CD8-positive, alpha-beta memory T cell (primary cell): ENCODE measurements at places on chromosomes 16 and 17. TPM values are rescaled to one million over a fixed set of nuclear protein-coding genes. Genes with fewer than 3 reads are reported as not detected.
A peak's percentile ranks its signal among the peaks of the same experiment; 100 is the strongest.

The CDC42EP4 gene
- total RNA-seq, result 0.55 TPM

The SLFN14 gene
- total RNA-seq, result 0.16 TPM

The GNG13 gene
- not detected for total RNA-seq

The MAPK8IP3 gene
- total RNA-seq, result 57.1 TPM

The TSNAXIP1 gene
- total RNA-seq, result 1.5 TPM

The MPV17L gene
- total RNA-seq, result 0.71 TPM

DNA sequence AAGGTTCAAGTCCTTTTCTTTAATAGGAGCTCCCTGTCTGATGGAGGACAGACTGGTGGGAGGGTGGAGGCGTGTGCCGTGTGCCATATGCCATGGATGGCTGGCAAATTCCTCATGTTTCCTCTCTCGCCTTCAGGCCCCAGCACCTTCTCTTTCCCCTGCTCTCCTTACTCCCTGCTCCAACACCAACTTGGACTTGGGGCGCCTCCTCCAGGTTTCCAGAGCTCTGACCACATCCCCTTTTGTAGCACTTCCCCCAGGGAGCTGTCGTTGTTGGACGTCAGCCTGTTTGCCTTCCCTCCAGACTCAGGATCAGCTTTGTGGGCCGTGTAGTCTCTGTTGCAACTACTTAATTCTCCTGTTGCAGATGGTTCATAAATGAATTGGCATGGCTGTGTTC is 30.7 kb downstream of the TMC7 start:
- H3K27me3 ChIP-seq, result no peaks in the 10 kb centered on the region
- DNase-seq, result no peak
- H3K27ac ChIP-seq, result no peak overlapping the region

GRCh38 chr16:63057341-63057740 is 1021.1 kb upstream of the CDH8 start:
- H3K4me1 ChIP-seq, result no peaks in the 10 kb centered on the region
- DNase-seq, result no peak
- H3K27ac ChIP-seq, result no peak overlapping the region
- no peaks in the 10 kb centered on the region for H3K36me3 ChIP-seq
- H3K27me3 ChIP-seq, result no peaks in the 10 kb centered on the region

DNA sequence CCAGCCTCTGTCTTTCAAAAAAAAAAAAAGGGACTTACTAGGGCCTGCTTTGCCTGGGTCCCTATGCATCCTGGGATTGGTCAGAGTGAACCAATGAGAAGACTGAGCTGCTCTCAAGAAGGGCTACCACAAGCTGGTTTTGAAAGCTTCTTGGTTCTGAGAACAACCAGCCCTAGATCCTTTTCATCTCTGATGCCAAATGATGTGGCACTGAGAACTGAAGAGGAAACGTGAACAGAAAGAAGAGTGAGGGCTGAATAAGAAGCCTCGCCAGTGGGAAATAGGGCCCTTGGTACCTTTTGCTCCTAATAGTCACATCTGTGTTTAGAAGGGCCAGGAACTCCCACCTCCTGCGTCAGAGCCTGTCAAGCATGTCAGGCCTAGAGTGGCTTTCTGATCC is 10.7 kb downstream of the TACO1 start:
- DNase-seq, result no peak
- H3K27me3 ChIP-seq, result no peaks in the 10 kb centered on the region
- no peak overlapping the region for H3K27ac ChIP-seq
- H3K36me3 ChIP-seq, result peaks cover 21% of the 10 kb centered on the region

- H3K27ac ChIP-seq, result no peak overlapping the region
- peak; percentile 33 for DNase-seq
- H3K27me3 ChIP-seq, result no peaks in the 10 kb centered on the region
Observed at GRCh38 chr17:16407911-16408588, 7.3 kb upstream of the TRPV2 start.

DNA sequence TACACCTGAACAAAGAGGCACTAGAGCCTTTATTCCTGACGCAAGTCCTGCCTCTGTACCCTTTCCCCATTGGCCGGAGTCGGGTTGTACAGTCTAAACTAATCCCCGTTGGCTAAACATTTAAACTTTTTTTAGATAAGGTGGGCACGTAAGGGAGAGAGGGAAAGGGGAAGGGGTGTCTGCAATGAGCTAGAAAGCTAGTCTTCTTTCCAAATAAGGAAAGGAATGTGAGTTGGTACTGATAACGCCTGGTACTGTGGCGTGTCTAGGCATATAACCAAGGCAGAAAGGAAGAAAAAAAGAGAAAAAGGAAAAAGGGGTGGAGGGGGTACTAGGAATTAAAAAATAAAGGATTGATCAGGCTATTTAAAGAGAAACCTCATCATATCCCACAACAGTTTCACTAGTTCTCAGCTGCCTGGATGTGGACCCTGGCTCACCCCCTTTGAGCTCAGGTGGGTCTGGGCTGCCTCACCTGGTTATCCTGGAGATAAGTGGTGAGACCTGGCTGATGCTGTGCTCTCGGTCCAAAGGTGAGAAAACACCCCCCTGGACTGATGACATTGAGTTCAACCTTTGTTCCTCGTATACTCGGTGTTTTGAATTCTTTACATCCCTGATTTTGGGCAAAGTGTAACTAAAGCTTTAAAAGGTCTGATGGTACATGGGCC is 90.9 kb upstream of the EEF2KMT start:
- no peak overlapping the region for H3K27ac ChIP-seq
- no peak overlapping the region for H3K4me3 ChIP-seq
- no peaks in the 10 kb centered on the region for H3K27me3 ChIP-seq
- no peaks in the 10 kb centered on the region for H3K4me1 ChIP-seq

GRCh38 chr17:41002814-41003213 is 3.1 kb upstream of the KRTAP3-2 start:
- DNase-seq, result no peak
- no peak overlapping the region for H3K4me3 ChIP-seq
- no peak overlapping the region for H3K27ac ChIP-seq
- H3K36me3 ChIP-seq, result no peaks in the 10 kb centered on the region

GRCh38 chr17:33474789-33475188 is 181.7 kb upstream of the ASIC2 start:
- no peak overlapping the region for H3K4me3 ChIP-seq
- no peaks in the 10 kb centered on the region for H3K36me3 ChIP-seq
- no peak for DNase-seq

- peaks cover 7% of the 10 kb centered on the region for H3K4me1 ChIP-seq
- no peak for DNase-seq
- H3K4me3 ChIP-seq, result no peak overlapping the region
- H3K27ac ChIP-seq, result no peak overlapping the region
- no peaks in the 10 kb centered on the region for H3K27me3 ChIP-seq
Observed at GRCh38 chr16:66910175-66910940, 8.3 kb downstream of the CDH16 start.

GRCh38 chr17:46883871-46884520 is 32.6 kb downstream of the WNT9B start:
- no peak overlapping the region for H3K27ac ChIP-seq
- H3K4me3 ChIP-seq, result no peak overlapping the region
- no peaks in the 10 kb centered on the region for H3K4me1 ChIP-seq
- no peaks in the 10 kb centered on the region for H3K36me3 ChIP-seq

DNA sequence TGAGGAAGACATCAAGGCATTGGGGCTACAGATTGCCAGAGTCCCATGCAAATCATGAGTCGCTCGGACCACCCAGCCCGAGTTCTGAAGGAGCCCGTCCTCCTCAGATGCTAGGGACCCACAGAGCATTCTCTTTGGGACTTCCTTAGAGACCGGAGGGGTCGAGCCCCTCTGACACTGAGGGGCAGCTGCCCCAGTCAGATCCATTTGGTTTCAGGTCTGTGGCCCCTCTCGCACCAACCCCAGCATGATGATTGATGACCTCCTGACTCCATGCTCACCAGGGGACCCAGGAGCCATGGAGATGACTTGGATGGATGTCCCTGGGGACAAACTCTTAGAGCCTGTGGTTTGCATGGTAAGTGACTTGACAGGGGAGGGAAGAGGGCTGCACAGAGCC is 8.0 kb downstream of the PDF start:
- no peaks in the 10 kb centered on the region for H3K27me3 ChIP-seq
- H3K4me3 ChIP-seq, result no peak overlapping the region
- peaks cover 45% of the 10 kb centered on the region for H3K36me3 ChIP-seq

- no peak overlapping the region for H3K4me3 ChIP-seq
- DNase-seq, result no peak
- no peak overlapping the region for H3K27ac ChIP-seq
- no peaks in the 10 kb centered on the region for H3K4me1 ChIP-seq
- no peaks in the 10 kb centered on the region for H3K36me3 ChIP-seq
- no peaks in the 10 kb centered on the region for H3K27me3 ChIP-seq
Observed at GRCh38 chr16:27636453-27637240, 86.7 kb downstream of the KATNIP start.

DNA sequence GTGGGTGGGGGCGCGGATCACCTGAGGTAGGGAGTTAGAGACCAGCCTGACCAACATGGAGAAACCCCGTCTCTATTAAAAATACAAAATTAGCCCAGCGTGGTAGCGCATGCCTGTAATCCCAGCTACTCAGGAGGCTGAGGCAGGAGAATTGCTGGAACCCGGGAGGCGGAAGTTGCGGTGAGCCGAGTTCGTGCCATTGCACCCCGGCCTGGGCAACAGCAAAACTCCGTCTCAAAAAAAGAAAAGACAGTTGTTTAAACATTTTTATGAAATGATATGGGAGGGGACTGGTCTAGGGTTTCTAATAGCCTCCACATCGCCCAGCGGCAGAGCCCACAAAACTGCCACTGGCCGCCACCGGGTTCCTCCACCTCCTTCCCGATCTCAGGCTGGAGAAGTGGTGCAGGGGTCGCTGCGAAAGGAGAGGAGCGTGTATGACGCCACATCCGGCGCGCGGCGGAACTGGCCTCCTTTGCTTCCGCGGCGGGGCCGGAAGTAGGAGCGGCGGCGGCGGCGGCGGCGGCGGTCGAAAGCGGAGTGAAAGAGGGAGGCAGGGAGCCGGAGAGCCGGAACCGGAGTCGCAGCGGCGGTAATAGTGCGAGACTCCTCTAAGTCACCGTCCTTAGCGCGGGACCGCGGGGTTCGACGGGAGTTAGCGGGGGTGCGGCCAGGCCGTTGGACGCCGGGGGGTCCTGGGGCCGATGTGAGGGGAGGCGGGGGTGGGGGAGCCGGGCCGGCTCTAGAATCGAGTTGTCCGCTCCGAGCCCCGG is at the start of gene PPP4C:
TSS of gene PPP4C (plus strand) at position 492 of the 773 bp plus-strand sequence. CDS start 384 bp downstream, outside the sequence.
- DNase-seq, result peak; percentile 93
- H3K4me1 ChIP-seq, result peaks cover 32% of the 10 kb centered on the region
- H3K36me3 ChIP-seq, result peaks cover 27% of the 10 kb centered on the region
- peak within 1 kb of the TSS; percentile 67 for H3K4me3 ChIP-seq
- no peaks in the 10 kb centered on the region for H3K27me3 ChIP-seq

DNA sequence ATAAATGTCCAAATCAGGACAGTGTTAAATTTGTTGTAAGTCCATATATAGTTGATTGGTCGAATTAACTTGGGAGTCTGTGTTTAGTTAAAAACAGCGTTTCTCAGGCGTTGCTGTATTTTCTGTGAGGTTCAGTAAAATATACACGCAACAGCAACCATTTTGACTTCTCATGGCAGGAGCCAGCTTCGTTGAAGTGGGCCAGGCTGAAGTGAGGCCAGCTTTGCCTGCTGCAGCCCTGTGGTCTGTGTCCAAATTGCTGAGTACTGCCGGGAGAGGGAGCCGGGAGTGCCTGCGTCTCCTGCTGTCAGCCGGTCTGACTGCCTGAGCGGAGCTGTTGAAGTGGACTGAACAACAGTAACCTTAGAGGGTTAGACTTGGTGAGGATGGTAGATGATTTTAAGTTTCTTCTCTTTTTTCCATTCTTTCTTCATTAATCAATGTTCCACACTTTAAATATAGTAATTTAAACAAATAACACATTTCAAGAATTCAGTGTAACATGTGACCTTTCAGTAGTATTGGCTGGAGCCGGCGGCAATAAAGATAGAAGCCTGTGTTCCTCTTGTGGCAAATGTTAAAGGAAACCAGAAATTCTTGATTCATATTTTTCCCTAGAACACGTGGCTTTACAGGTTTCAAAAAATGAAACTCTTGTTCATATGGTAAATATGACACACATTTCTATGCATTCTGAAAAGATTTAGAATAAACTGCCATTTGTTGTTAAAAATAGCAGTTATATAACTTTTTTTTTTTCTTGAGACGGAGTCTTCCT is 37.0 kb upstream of the ZNF750 start:
- H3K4me1 ChIP-seq, result peaks cover 11% of the 10 kb centered on the region
- no peaks in the 10 kb centered on the region for H3K36me3 ChIP-seq
- H3K4me3 ChIP-seq, result no peak overlapping the region
- no peaks in the 10 kb centered on the region for H3K27me3 ChIP-seq
- DNase-seq, result no peak

DNA sequence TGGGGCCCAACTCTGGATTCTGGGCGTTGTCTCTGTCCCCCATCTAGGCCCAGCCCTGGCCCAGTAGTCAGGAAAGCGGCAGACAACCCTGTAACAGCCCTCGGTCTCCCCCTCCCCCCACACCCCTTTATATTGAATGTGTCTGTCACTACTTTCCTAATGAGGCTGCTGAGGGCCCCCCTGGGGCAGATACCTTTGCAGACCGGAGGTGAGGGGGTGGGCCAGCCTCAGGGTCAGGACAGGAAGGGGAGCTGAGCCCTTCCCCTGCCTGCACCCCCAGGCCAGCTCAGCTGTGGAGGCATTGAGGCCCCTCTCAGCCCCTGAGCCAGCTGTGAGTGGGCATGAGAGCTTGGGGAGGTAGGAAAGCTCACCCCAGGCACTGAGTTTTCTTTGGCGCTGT is 17.1 kb downstream of the RAI1 start:
- H3K36me3 ChIP-seq, result no peaks in the 10 kb centered on the region
- no peak overlapping the region for H3K4me3 ChIP-seq
- no peaks in the 10 kb centered on the region for H3K27me3 ChIP-seq
- no peak for DNase-seq

DNA sequence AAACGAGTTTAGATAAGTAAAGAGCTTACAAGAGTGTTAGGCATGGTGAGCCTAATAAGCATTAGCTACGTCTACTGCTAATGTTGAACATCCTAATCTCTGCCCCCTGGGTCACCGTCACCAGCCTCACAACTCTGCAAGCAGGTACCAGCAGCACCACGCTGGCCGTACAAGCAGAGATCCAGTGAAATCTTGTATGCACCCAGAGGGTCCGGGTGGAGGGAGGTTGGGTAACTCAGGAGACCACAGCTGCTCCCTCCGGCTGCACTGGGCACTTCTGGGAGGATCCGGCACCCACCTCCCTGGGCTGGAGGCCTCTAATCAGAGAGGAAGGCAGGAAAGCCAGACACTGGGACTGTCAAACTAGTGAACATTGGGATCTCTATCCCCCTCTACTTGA is 8.4 kb upstream of the OR1F1 start:
- no peak for DNase-seq
- H3K27me3 ChIP-seq, result peaks cover 72% of the 10 kb centered on the region
- H3K36me3 ChIP-seq, result no peaks in the 10 kb centered on the region
- no peak overlapping the region for H3K27ac ChIP-seq

DNA sequence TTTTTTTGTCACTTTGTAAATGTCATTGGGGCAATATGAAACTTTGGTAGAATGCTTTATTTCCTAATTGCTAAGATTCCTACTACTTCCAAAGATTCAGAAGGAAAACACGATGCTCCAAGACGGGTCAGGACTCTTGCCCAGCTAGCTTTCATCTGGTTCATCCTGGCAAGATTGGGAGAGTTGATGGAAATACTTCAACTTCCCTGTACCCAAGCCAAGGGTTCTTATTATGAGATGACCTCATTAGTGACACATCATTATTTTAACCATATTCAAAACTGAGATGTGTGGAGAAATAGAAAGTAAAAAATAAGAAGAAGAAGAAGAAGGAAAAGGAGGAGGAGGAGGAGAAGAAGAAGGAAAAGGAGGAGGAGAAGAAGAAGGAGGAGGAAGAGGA is 25.6 kb downstream of the SOX9 start:
- H3K27ac ChIP-seq, result no peak overlapping the region
- no peak for DNase-seq
- H3K4me3 ChIP-seq, result no peak overlapping the region
- no peaks in the 10 kb centered on the region for H3K4me1 ChIP-seq
- H3K27me3 ChIP-seq, result no peaks in the 10 kb centered on the region
- H3K36me3 ChIP-seq, result no peaks in the 10 kb centered on the region
